ENCODE measurements at places on chromosomes 2 and 18. TPM values are rescaled to one million over a fixed set of nuclear protein-coding genes. Genes with fewer than 3 reads are reported as not detected.

The GAL3ST2 gene
- not detected for total RNA-seq

The SESTD1 gene
- total RNA-seq = 137 TPM

The STPG4 gene
- total RNA-seq = 0.32 TPM

The SKOR2 gene
- total RNA-seq = not detected

The EVX2 gene
- not detected for total RNA-seq

DNA sequence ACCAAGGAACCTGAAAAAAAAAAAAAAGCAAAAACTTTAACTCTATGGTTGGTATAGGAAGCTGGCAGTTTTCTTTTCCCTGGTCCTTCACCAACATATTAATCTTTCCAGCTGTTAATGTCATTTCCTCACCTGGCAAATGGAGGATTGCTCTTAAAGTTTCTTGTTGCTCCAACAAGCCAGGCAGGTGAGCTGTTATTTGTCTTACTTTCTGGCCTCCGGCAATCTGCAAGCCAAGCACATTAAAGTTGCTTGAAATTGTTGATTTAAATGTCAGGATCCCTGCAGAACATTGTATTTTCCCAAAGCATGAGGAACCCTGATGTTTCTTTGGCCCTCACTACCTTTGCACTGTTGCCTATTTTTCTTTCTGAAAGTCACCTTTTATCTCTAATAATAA lies 664.9 kb downstream of the METTL4 start:
- H3K4me3 ChIP-seq = no peak overlapping the region
- H3K36me3 ChIP-seq = no peaks in the 10 kb centered on the region
- H3K27me3 ChIP-seq = no peaks in the 10 kb centered on the region

- H3K36me3 ChIP-seq = no peaks in the 10 kb centered on the region
- no peak overlapping the region for H3K4me3 ChIP-seq
- no peak overlapping the region for H3K27ac ChIP-seq
Measured at GRCh38 chr18:60966876-60967275, 366.4 kb upstream of the CDH20 start.

- no peak overlapping the region for H3K27ac ChIP-seq
- DNase-seq = no peak
- H3K4me3 ChIP-seq = no peak overlapping the region
- H3K36me3 ChIP-seq = no peaks in the 10 kb centered on the region
- H3K4me1 ChIP-seq = no peaks in the 10 kb centered on the region
- H3K27me3 ChIP-seq = no peaks in the 10 kb centered on the region
Measured at GRCh38 chr18:49546719-49547273, 15.1 kb upstream of the LIPG start.

- H3K4me3 ChIP-seq = no peak overlapping the region
- H3K36me3 ChIP-seq = no peaks in the 10 kb centered on the region
- no peaks in the 10 kb centered on the region for H3K4me1 ChIP-seq
- H3K27ac ChIP-seq = no peak overlapping the region
- DNase-seq = no peak
- H3K27me3 ChIP-seq = no peaks in the 10 kb centered on the region
Measured at GRCh38 chr2:22970284-22970975, 414.5 kb upstream of the KLHL29 start.

GRCh38 chr2:224208007-224208406 lies 168.9 kb upstream of the SERPINE2 start:
- no peak overlapping the region for H3K4me3 ChIP-seq
- H3K36me3 ChIP-seq = no peaks in the 10 kb centered on the region
- no peaks in the 10 kb centered on the region for H3K27me3 ChIP-seq
- H3K27ac ChIP-seq = no peak overlapping the region

GRCh38 chr18:73636355-73636754 lies 511.3 kb downstream of the FBXO15 start:
- H3K36me3 ChIP-seq = no peaks in the 10 kb centered on the region
- H3K4me3 ChIP-seq = no peak overlapping the region
- H3K27me3 ChIP-seq = no peaks in the 10 kb centered on the region
- no peaks in the 10 kb centered on the region for H3K4me1 ChIP-seq
- DNase-seq = no peak
- H3K27ac ChIP-seq = no peak overlapping the region

Data from breast epithelium (tissue), 4 donors.